ENCODE measurements at places on chromosomes 11 and 22.

DNA sequence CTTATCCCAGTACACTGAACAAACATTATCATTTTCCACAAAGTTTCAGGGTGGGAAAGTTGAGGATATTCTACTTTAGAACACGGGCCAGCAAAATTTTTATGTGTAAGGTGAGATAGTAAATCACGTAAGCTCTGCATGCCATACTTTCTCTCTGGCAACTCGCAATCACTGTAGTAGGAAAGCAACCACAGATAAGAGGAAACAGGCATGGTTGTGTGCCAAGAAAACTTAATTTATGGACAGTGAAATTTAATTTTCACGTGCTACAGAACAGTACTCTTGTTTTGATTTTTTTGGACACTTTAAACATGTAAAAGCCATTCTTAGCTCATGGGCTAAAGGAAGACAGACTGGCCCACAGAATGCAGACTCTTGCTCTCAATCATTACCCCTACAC, 82.5 kb downstream of the LARGE1 start:
- no peak for DNase-seq

DNA sequence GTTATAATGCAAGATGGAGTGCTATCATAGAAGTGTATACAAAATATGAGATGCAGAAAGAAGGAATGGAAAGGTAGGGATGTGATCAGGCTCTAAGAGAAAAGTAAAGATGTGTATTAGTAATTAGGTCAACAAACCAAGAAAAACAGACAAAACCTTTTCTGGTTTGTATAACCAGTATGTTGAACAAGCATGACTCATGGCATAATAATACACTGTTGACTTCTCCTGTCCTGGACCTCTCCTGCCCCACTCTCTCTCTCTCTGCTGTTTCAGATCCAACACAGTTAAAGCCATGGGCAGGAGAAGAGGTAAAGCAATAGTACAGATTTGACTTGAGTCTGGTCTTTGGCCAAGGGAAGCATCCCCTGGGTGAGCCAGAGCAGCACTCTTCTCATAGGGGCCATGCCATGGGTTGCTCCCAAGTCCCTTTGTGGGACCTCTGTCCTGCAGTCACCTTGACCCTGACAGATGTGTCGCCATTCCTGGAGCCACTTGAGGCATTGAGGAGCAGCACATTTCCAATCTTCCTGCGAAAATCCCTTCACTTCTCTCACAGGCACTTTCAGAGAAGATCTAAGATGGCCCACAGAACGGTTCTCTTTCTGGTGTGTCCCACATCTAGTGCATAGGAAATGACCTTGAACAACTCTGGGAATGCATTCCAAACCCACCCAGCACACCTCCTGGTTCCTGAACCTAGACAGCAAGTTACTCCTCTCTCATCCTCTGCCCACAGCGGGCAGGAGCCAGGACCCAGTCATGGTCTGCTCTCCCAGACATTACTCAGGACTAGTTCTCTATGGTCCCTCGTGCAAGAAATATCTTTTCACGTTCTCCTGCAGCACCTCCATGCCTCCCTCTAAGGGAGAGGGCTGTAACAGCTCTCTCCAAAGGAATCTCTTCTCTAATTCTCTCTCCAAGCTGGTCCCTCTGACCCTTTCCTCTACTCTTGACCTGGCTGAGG, 58.2 kb upstream of the PRSS23 start:
- no peak for DNase-seq

DNA sequence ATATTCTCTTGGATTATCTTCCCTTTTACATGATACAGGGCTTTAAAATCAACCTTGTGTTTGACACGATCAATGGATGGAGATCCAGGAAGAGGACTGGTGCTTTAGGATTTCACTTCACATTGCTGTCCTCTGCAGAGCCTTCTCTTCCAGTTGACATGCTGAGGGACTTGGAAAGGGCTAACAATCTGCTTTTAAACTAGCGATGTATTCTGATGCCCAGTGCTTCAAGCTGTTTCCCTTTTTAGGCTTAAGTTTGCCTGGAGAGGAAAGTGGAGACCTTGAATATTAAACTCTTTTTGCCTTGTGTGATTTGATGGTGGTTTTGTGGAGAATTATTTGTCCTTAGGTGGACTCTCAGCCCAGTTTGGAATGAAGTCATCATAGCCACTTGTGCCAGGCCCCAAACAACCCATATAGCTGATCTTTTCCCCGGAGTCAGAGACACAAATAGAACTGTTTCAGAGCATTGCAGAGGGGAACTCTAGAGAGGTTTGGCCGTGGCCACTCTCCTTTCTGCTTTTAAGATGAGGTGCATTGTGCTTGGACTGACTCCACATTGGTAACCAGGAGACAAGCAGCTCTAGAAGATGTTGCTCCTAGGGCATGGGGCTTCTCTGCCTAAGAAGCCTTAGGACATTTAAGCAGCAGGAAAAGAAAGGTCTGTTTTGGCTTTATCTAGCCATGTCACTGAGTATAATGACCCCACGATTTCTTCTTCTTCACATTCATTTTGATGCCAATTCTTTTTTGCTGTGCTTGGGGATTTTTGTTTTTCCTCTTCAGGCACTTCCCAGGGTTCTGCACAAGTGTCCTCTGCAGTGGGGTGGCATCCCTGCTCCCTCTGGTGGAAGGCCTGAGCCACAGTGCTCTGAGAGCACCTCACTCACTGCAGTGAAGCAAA, 152.8 kb downstream of the NCAM1 start:
- no peak for DNase-seq

- DNase-seq, result no peak
Measured at GRCh38 chr22:32917577-32918354, 116.3 kb downstream of the TIMP3 start.

GRCh38 chr11:123272565-123272964, 77.5 kb upstream of the CLMP start:
- no peak for DNase-seq

GRCh38 chr11:36187622-36188021, 101.6 kb downstream of the COMMD9 start:
- DNase-seq, result no peak

DNA sequence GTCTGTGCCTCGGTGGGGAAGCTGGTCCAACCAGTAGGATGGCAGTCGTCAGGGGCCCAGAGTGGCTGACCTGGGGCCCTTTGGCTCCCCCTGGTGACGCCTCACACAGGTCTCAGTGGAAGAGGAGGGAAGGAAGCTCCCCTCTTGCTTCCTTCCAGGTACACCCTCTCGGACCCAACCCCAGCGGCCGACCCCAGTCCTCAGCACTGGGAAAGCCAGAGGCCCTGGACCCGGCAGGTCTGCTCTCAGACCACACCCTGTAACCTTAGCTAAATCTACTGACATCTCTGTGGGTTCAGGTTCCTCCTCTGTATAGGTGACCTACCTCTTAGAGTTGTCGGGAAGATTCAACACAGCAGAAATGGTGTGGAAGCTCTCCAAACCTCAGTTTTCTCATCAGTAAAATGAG, 3.4 kb upstream of the SCUBE1 start:
- peak; percentile 55 for DNase-seq

DNA sequence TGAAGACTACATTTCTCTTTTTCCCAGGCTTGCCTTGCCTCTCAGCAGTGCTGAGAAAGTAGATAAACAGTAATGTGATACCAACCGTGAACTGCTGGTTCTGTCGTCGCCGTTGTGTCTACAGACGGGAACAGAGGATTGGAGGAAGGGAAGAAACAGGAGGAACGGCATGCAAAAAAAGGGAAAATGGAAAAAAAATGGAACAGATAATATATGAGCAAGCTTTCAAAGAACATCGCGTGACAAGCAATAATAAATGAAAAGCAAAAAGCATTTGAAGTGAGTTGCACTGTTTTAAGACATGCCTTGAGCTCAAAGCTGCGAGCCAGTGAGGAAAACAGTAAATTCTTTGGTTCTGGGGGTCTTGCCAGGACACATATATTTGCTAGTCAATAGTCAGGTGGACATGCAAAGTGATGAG, 305.9 kb downstream of the CADM1 start:
- DNase-seq, result no peak

DNA sequence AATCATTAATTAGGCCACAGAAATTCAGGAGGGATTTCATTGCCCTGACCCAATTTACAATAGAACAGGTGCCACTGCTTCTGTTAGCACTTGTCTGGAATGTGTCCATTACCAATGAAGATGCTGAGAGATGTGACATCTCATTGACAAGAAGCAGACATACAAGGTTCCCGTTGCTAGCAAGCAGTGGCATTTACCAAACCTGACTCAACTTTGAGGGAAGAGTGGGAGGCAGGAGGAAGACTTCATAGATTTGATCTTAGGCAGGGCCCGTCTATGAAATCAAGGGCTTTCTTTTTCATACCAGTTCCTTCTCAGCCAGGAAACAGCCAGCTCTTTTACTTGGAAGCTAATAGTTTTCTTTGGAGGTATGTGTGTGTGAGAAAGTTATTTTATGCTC, 280.2 kb downstream of the NELL1 start:
- no peak for DNase-seq

DNA sequence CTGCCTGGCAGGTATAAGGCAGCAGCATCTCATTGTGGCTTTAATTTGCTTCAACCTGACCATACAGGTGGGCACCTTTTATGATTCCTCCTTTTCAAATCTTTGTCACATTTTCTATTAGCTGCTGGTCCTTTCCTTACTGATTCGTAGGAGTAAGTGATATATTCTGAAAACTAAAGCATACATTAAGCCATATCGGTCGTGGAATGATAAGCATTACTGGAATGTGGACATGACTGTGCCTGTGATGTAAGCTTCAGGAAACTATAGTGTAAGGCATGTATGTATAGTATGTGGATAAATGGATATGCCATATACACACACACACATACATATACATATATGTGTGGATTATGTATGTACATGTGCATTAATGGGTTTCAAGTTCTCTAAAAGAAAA, 20.8 kb downstream of the YPEL1 start:
- DNase-seq, result no peak

DNA sequence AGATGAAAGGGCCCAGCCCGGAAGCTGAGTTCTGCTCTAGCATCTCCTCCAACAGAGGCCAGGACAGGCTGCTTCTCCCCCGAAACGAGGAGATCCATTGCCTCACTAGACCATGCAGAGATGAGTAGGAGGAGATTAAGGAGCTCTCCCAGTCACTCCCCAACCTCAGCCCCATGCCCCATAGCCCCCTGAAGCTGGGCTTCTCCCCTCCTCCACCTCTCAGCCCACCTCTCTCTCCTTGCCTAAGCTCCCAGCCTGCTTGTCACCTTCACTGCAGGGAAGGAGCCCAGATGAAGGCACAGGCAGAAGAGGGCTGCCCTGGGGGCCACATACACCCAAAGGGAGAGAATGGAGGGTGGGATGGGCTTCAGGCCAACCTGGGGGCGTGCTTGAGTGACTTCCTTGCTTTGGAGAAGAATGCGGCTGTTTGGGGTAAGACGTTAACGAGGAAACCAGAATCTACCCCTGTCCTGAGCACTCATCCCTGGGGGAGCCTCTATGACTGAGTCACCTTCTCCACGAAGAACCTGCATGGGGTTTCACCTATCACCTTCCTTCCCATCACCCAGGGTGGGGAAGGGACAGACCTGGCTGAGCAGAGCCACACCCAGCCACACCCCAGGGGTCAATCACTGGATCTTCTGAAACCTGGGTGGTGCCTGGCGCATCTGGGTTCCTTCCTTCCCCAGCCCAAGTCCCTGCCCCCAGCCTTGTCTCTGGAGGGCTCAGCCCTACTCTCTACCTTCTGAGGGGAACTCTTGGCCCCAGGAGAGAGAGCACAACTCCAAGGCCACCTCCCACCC, 11.6 kb upstream of the GNAZ start:
- no peak for DNase-seq

- DNase-seq, result no peak
Measured at GRCh38 chr11:133955081-133955891, 1.5 kb downstream of the IGSF9B start.

GRCh38 chr11:206526-207207, 532 bp downstream of the BET1L start:
- no peak for DNase-seq

Measured in activated T-cell treated with anti-CD3 and anti-CD28 coated beads for 24 hours (primary cell).